GM23338 (cell line): ENCODE measurements at places on chromosomes 5 and 9. TPM values are rescaled to one million over a fixed set of nuclear protein-coding genes. Genes with fewer than 3 reads are reported as not detected.

DNA sequence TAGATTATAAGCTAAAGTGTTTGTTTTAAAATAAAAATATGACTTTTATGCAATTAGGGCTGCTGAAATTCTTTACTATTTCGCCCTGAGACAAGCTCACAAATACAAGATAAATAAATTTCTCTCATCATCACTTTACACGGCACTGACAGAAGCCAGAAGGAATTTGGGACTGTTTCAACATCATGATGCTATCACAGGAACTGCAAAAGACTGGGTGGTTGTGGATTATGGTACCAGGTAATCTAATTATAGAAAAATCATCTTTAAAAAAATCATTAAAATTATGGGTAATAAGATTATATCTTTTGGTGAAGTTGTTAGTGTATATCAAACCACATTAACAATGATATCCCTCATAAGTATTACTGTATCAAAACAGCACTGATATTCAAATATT is 95.0 kb downstream of the MAN2A1 start:
- DNase-seq = no peak

- DNase-seq = no peak
Observed at GRCh38 chr5:28012538-28012937, 974.2 kb upstream of the CDH9 start.

- DNase-seq = peak; percentile 65
Observed at GRCh38 chr5:55344392-55344992, 36.7 kb downstream of the MTREX start.

- DNase-seq = no peak
Observed at GRCh38 chr5:107289030-107289714, 381.6 kb downstream of the EFNA5 start.

Gene LCN1
- 0.27 TPM in 1 of 2 replicates, not detected in the other for polyA plus RNA-seq
